Activated CD4-positive, CD25-positive, alpha-beta regulatory T cell treated with anti-CD3 and anti-CD28 coated beads, Interleukin-2, amount 50 U/mL, for 72 hours (primary cell): ENCODE measurements at places on chromosomes 1 and 21.

GRCh38 chr1:60010690-60011089 lies 62.9 kb downstream of the C1orf87 start:
- DNase-seq: no peak

GRCh38 chr1:168235937-168236336 lies 10.1 kb downstream of the SFT2D2 start:
- DNase-seq: no peak

GRCh38 chr1:114062477-114063099 lies 83.3 kb downstream of the OLFML3 start:
- no peak for DNase-seq

- DNase-seq: no peak
These were observed 100.4 kb upstream of the POGK start for GRCh38 chr1:166738873-166739272.
